Stimulated activated naive CD8-positive, alpha-beta T cell treated with anti-CD3 and anti-CD28 coated beads, Interleukin-15, Interleukin-2, amounts not matched to agents 100 U/mL and 50 U/mL, for 24 hours (primary cell): ENCODE measurements at places on chromosomes 1 and 21.

DNA sequence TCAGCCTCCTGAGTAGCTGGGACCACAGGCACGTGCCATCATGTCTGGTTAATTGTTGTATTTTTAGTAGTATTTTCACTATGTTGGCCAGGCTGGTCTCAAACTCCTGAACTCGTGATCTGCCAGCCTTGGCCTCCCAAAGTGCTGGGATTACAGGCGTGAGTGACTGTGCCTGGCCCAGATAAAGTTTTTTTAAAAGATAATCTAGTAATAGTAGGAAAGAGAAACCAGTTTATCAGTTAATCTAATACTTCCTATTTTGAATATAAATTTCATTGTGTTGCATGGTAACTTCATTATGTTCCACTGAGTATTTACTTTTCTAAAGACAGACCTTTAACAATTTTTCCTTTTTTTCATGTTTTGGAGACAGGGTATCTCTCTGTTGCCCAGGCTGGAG lies 10.0 kb downstream of the RABGAP1L start:
- no peak for DNase-seq

- DNase-seq: no peak
These were observed 68.5 kb upstream of the PLXNA2 start for GRCh38 chr1:208312706-208313105.

GRCh38 chr21:31276663-31277062 lies 67.4 kb downstream of the TIAM1 start:
- no peak for DNase-seq

- DNase-seq: no peak
These were observed 35.4 kb upstream of the FGGY start for GRCh38 chr1:59261537-59261936.

GRCh38 chr1:241440904-241441303 lies 78.7 kb downstream of the FH start:
- DNase-seq: no peak

DNA sequence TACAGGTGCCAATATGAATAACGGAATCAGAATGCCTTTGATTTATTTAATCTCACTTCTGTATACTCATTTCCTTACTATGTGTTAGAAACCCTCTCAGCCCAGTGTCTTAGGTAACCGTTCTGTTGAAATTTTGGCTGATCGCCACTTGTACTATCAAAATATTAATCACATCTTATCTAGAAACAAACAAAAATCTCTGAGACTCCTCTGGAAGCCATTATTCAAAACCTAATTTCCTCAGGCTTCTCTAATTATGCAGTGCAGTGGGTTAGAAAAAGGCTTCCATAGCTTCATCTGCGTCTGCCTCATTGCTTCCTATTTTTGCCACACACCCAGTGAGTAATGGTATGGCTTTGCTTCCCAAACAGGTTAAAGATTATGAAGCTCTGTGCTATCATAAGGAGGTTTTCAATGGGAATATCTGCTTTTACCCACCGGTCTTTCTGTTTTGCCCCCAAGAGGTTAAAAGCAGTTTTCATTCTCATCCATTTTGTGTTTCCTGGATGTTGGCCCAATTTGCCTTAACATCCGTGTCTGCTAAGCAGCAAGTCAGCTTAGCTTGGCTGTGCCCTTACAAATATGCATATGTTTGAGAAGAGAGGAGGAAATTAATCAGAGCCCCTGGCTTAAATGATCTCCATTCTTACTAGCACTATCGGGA lies 129.6 kb downstream of the RYR2 start:
- DNase-seq: no peak

DNA sequence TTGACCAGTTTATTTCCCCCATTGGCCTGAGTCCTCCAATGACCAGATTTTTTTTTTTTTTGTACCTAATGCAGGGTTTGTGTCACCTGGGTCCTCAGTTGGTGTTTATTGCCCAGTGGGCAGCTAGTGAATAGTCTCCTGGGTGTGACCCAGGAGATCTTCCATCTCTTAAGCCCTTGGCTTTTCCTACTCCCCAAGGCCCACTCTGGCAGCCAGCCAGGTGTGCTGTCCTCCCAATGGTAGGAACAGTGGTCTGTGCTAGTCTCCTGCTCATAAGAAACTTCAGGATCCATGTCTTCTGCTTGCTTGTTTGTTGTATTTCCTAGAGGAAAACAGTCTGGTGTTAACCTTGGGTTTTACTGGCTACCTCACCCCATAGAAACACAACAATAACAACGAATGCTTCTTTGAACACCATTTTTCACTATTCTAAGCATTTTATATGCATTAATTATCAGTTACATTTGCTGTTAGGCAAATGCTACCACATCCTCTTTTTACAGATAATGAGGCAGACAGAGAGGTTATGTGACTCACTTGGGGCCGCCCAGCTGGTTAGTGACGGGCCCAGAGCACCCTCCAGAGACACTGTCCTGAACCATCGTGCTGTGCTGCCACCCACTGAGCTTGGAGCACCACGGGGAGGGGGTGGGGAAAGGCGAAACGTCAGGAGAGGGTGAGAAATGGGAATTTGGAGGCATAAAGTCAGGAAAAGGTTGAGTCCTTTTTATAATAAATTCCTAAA lies 107.5 kb downstream of the HIVEP3 start:
- peak; percentile 62 for DNase-seq
